ENCODE measurements at places on chromosomes 3 and 15.

DNA sequence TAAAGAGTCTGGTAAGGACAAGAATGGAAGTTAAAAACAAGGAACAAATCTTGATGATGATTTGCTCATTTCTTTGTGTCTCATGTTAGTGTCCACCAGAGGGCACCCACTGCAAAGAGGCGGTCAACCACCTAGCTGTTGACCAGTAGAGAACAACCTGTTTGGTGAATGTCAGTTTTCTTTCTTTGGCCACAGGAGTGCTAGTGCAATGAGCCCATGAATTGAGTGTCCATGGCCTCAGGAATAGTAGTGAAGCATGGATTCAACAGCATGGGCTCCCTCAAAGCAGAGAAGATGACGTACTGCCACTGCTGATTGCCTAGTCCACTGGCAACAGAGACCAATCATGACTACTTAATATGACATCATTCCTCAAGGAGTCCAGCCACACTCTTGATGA is 10.7 kb upstream of the CNTN6 start:
- peak; percentile 41 for DNase-seq

GRCh38 chr3:88263417-88264100 is 113.8 kb downstream of the C3orf38 start:
- DNase-seq = no peak

DNA sequence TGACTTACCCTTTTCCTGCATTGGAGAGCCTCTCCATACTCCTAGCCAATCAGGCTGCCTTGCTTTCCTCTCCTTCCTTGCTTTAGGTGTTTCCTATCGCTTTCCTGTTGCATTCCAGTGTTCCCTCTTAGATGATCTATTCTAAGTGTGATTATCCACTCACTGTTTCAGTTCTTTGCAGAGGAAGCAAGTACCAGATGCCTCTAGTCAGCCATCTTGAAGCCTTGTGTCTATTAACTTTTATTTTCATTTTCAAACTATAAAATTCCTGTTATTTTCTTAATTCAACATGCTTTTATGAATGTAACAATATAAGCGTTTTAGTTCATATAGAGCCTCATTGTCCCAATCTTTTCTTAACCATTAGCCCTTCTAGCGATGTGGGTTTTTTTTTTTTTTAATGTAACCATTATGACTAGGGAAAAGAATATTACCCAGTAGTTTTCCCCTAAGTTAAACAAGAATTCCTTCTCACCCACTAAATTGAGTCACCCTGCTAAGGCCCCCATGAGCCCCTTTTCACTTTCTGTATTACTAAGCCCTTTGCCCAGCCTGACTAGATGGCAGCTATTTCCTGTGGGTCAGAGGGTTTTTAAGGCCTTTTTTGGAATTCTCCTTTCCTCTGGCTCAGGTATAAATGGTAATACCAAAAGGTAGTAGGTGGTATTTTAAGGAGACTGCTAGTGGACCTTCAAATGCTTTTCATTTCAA is 229.4 kb upstream of the CTNNB1 start:
- no peak for DNase-seq

DNA sequence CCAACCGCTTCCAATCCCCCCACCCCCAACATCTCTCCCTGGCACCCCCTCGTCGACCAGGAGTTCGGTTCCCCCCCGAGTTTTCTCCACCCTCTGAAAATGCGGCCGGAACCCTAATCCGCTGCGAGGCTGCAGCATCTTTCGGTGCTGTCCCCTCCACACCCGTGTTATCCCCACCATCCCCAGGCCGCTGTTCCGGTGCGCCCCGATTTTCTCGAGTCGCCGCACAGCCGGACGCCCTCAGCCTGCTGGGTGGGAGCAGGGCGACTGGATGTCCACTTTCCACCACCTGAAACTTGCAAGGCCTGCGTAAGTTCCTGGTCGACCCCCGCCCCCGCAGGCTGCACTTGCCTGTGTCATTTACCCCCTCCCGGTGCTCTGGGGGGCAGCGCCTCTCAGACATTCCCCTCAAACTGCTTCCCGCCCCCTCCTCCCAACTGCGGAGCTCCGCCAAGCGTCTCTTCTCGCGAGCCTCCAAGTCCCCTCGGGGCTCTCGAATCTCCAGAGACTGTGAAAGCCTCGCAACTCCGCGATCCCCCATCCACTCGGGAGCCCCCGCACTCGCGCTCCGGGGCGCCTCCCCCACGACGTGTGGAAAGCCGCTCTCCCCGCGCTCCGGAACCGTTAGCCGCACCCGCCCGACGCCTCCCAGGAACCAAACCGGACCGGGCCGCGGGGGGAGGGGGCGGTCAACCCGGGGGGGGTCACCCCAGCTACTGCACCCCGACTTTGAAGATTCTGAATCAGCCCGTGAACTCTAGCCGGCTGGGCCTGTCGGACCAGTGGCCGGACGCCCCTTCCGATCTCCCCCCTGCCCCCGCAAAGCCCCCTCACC is 566 bp downstream of the ETV5 start:
- no peak for DNase-seq

- no peak for DNase-seq
Measured at GRCh38 chr15:80507638-80508316, 103.6 kb downstream of the ARNT2 start.

DNA sequence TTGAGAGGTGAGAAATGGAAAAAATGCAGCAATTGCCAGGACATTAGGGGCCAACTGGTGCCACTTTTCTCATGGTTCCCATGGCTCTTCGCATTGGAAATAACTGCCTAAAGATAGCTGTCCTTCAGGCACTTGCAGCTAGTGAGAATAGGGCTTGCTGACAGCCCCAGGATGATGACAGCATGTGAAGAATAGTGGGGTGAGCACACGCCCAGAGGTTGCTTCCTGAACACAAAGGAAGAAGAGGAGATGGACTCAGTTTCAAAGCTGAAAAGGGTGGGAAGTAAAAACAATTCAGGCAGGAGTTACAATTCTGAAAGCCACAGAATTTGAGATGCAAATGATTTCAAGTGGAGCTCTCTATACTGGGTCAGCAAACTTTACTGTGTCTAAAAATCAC is 45.6 kb downstream of the TNFAIP8L3 start:
- no peak for DNase-seq

DNA sequence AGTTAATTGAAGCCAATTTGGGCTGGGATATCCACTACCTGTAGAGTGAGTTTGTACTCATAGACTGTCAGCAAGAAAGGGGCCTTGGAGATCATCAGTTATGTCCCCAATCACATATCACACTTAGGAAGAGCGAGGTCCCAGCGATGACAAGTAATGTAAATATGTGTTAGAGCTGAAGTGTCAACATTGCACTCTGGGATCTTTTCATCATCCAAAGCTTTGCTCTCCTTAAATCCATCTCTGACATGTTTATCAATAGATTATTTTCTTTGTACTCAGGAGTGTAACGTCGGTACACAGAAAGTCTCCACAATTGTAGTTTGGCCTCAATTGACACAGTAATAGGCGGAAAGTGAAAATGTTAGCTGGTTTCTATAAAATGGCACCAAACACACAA is 113.7 kb upstream of the TPRG1 start:
- DNase-seq = no peak

DNA sequence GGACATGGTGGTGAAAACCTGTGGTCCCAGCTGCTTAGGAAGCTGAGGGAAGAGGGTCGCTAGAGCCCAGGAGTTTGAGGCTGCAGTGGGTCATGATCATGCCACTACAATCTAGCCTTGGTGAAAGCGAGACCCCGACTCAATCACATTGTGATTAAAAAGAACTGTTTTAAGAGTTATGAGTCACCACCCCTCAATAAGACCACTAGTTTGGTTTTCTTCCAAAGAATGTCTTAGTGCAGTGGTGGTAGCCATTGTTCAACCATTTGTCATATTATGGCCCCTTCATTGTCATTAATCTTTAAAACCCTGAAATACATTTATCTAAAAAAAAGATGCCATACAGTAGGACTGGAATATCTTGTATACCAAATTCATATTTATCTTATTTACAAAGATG is 48.8 kb downstream of the BLM start:
- DNase-seq = no peak

DNA sequence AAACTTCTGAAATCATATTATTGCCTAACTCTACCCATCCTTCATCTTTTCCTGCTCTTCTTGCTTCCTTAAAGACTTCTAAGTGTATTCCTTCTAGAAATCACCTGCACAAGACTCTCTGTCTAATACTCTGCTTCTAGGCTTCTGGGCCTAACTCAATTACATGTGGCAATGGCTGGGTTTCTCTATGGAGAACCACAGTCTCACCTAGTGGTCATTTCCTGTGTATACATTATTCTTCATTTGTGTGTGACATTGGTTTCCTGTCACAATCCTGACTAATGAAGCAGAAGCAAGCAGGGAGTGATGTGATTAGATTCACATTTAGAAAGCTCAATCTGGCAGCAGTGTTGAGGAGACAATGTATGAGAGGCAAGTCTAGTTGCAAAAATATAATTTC is 16.9 kb upstream of the CLDN1 start:
- DNase-seq = no peak

GRCh38 chr3:181384970-181385369 is 326.8 kb upstream of the SOX2 start:
- DNase-seq = no peak

DNA sequence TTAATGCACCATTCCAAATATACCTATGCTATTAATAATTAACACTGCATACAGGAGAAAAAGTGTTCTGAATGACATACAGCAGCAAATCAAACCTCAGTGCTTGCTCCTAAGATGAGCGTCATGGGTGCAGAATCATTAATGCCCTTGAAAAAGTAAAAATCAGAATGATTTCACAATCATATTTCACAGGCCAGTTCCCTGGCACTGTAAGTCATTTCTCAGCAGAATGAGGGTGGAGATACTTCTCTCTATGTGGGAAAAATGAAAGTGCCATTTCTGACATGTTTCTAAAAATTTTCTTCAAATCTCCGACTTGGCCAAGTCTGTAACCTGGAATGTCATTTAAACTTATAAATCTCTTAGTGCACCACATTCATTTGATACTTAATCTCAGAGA is 549.8 kb upstream of the AGTR1 start:
- no peak for DNase-seq

DNA sequence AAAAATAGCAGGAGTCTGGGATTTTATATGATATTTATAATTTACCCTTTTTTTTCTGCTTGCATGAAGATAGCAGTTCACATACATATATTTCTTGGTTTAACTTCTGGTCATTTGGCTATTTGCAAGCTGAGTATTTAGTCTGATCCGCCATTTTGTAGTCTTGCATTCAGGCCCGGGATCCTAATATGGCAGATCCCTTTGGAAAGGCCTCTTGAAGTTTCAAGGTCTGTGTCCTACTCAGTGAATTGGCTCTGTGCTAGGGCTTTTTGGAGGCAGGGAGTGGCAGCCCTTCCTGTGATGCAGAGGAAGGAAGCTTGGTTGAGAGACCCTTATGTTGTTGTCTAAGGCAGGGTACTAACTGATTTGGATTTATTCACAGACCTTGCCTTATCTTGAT is 2.9 kb downstream of the SNRPN start:
- DNase-seq = no peak

DNA sequence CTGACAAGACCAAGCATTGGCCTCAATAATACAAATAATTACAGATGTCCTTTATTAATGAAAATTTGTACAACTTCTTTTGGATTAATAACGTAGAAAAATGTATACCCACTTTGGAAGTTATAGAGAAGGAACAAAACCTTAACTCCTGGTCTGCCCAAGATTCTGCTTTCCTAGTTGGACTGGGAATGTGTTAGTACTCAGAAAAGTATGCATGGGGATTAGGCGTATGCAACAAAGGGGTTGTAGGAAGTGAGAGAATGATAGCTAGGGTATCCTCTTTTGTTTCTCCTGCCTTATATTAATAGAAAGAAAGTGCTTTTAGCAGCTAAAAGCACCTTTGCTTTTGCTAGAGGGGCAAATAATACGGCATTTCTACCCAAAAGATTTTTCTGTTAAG is 116.2 kb upstream of the LRRFIP2 start:
- no peak for DNase-seq

GRCh38 chr3:139617672-139618268 is 60.0 kb downstream of the NMNAT3 start:
- no peak for DNase-seq

DNA sequence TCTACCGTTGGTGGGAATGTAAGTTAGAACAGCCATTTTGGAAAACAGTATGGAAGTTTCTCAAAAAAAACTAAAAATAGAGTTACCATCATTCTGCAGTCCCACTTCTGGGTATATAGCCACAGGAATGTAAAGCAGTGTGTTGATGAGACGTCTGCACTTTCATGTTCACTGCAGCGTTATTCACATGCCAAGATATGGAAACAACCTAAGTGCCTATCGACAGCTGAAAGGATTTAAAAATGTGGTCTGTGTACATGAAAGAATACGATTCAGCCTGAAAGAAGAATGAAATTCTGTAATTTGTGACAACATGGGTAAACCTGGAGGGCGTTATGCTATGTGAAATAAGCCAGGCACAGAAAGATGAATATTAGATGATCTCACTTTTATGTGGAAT is 157.7 kb downstream of the THSD4 start:
- DNase-seq = no peak

DNA sequence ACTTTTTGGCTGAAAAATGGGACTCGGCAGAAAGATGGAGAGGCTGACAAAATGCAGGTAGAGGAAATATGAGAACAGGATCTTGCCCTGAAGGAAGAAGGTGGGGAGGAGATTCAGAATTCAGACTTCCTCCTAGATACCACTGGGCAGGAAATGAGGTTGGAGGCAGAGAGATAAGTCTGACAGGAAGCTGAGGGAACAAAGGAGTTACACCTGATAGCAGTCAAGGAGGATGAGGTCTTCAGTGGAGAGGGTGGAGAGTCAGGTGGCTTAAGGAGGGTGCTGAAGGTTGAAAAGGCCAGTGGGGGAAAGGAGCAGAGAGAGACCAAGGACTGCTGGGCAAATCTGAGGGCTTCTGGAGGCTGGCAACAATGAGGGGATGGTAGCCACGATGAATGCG is 56.8 kb downstream of the CCR4 start:
- no peak for DNase-seq

GRCh38 chr3:186566772-186567071 is 417 bp downstream of the TBCCD1 start:
- no peak for DNase-seq

DNA sequence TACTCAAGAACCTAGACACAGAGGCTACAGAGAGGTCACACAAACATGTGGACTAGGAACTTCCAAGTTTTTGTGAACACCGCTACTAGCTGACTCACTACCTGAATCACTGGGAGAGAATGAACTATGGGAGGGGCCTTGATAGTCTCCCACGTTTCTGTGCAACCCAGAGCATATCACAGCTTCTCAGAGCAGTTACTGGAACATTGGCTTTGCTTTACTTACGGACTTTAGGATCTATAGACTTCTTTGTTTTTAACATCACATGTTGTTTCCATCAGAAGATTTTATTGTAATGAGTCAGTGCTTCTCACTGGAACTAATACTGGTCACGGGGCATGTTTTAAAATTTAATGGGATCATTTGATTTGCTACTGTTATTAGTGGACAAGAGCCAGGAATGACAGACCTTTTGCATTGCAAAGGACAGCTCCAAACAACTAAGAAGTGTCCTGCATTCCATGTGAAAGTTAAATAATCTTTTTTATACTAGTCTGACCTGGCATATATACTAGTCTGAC is 35.6 kb downstream of the RTP4 start:
- DNase-seq = no peak

GRCh38 chr15:57911247-57911646 is 154.3 kb downstream of the ALDH1A2 start:
- no peak for DNase-seq

GRCh38 chr3:11661827-11662226 is 18.1 kb upstream of the VGLL4 start:
- no peak for DNase-seq

GRCh38 chr15:90769375-90769774 is 52.2 kb downstream of the BLM start:
- DNase-seq = no peak

Data from COR-L47 (cell line).